CD4-positive, alpha-beta T cell treated with Interleukin-2 at 100 ng/mL for 4 hours (primary cell): ENCODE measurements at places on chromosomes 4 and X.

- DNase-seq, result no peak
These were observed 485.6 kb upstream of the GALNT7 start for GRCh38 chr4:172683021-172683420.

DNA sequence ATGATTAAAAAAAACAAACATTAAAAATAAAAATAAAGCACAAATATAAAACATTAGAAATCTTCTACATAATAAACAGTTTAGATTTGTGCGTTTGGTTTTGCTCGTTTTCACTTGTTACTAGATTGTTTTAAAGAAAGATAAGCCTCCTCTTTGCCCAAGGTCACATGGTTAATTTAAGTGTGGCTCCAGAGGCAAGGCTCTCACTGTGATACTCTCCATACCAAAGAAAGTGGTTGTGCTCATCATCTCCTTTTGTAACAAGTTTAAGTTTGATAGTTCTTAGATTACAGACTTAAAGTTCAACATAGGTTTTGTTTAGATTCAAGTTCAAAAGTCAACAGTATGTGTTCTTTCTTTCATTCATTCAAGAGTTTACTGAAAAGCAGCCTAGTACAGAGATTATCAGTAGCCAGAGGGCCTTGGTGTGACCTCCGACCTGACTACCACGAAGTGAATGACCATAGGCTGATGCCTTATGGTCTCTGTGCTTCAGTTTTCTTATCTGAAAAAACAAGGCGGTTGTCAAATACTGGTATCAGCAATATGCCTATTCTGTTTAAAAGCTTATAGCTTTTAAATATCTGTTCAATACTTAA lies 133.2 kb downstream of the ZAR1 start:
- DNase-seq, result no peak

GRCh38 chrX:39721566-39722279 lies 376.0 kb downstream of the BCOR start:
- no peak for DNase-seq

GRCh38 chrX:136880003-136880451 lies 498 bp downstream of the RBMX start:
- DNase-seq, result peak; percentile 51

DNA sequence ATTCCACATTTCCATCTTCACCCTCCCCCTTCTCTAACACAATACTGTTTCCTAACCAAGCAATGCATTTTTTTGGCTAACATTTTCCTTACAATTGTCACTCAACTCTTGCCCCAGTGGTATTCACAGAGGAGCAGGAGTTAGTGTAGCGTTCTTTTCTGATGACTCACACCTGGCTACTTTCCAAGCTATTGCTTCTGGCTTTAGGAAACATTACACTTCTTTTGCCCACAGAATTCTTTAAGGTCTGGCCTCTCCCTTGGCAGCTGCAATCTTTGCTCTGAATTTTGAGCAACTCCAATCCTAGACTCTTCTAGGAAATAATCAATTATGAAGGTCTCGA lies 27.5 kb upstream of the PDGFC start:
- DNase-seq, result no peak
